ENCODE measurements at places on chromosomes 4 and X.

DNA sequence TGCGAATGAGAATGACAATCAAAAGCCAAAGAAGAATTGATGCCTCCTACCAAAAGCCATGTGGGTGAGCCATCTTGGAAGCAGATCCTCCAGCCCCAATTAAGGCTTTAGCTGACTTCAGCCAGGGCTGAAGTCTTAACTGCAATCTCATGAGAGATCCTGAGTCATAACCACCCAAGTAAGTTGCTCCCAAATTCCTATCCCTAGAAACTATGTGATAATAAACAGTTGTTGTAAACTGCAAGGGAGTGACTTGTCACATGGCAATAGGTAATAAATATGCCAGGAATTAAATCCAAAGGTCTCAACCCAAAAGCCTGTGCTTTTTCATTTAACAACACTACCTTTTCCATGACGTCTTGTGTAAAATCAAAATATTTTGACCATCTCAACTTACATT is 154.2 kb upstream of the TBL1X start:
- DNase-seq, result no peak

DNA sequence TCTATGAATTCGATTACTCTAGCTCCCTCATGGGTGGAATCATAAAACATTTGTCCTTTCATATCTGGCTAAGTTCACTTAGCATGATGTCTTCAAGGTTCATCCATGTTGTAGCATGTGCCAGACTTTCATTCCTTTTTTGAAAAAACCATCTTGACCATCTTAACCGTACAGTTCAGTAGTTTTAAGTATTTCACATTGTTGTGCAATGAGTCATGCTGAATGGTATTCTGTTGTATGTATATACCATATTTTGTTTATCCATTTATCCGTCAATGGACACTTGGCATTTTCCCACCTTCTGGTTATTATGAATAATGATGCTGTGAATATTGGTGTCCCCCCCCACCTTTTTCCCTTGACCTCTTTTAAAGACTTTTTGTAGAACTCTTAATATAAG is 72.4 kb upstream of the TLR2 start:
- DNase-seq, result no peak

DNA sequence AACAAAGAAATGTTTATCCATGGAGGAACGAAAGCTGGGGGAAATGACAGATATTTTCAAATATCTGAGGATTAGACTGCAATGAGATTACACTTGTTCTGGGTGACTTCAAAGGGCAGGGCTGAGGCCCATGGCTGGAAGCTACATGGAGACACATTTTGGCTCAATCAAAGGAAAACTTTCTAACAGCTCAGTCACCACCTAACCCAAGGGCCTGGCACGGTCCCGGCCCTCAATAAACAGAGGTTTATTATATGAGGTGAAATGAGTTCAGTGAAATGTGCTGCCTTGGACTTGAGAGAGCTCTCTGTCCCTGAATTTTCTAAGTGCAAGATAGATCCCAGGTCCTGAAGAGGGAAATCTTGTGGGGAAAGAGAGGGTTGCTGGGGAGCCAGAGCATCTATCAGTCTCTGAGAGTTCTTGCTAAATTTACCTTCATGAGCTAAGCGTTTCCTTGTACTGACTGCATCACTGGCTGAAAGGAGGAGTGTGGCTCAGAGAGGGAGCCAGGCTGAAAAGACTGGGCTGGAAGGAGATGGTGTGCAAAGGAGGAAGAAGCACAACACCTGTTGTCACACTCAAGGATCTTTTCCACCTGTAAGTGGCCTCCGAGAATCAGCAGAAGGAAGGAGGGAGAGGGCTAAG is 2.0 kb upstream of the RIPPLY1 start:
- no peak for DNase-seq

DNA sequence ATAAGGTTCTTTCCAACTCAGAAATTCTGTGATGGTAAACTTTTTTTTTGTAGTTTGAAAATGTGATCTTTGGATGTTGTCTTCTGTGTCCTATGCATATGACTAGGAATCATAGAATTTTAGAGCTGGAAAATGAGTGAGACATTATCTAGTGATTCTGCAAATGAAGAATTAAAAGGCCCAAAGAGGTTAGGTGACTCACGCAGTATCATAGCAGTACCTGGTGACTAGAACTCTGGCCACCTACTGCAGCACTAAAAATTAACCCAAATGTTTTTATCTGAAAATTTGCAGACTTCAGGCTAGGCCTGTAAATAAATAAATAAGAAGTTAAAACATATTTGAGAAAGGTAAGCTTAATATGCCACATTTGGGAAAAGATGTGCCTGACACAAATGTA is 52.8 kb downstream of the NFKB1 start:
- no peak for DNase-seq

DNA sequence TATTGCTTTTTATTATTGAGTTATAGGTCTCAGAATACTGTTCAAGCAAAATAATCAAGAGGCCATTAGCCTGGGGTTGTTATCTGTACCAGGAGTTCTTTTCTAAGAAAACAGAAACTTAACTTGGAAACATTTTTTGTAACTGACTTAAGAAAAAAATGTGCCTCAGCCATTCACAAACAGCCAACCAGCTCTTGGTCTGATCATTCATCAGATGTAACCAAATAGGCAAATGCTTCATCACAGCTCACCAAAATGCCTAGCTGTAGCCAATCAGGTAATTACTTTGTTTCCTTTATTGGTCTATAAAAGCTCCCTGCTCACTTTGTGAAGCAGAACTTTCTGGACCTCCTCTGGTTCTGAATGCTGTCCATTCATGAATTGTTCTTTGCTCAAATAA is 387.7 kb downstream of the FAT4 start:
- DNase-seq, result no peak

Measured in NCI-H1436 treated with DMSO at 0.1 percent for 48 hours (cell line).